ENCODE measurements at places on chromosomes 5 and 9.

GRCh38 chr5:40762705-40763104, 6.9 kb upstream of the TTC33 start:
- DNase-seq = no peak

- no peak for DNase-seq
Observed at GRCh38 chr5:135030123-135030955, 3.7 kb downstream of the PITX1 start.

GRCh38 chr5:14775857-14776256, 95.7 kb downstream of the ANKH start:
- no peak for DNase-seq

DNA sequence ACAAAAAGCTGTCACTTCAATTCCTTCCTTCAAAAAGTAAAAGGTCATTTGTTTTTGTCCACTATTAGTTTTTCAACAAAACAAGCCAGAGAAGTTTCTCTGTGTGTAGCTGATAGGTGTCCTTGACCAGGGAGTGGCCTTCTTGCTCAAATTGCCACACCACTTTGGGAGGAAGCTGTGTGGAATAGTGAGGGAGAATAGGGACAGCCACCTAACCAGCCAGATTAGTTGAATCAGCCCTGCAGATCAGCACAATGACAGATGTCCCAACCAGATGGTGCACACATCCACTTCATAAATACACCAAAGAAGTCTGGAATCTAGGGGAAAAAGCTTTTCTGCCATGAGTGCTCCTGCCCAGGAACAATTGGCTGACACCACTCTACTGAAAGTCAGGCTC, 37.2 kb downstream of the NREP start:
- no peak for DNase-seq

GRCh38 chr5:163310997-163311396, 126.4 kb upstream of the CCNG1 start:
- no peak for DNase-seq

DNA sequence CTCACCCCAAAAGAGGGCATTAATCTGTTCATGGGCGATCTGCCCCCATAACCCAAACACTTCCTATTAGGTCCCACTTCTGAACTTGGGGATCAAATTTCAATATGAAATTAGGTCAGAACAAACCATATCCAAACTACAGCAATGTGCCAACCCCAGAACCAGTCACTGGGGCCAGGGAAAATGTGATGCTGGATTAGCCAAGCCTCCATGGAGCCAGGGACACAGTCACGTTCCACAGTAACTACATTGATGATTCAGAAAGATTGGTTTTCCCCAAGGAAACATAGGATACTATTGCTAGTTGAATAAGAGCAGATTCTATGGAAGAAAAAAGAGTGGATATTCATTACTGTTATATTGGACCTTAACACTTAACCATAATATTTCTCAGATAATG, 84.2 kb downstream of the GIN1 start:
- DNase-seq = no peak

GRCh38 chr9:5871785-5872184, 18.9 kb upstream of the MLANA start:
- no peak for DNase-seq

- no peak for DNase-seq
Observed at GRCh38 chr5:173103411-173103810, 40.9 kb upstream of the BNIP1 start.

DNA sequence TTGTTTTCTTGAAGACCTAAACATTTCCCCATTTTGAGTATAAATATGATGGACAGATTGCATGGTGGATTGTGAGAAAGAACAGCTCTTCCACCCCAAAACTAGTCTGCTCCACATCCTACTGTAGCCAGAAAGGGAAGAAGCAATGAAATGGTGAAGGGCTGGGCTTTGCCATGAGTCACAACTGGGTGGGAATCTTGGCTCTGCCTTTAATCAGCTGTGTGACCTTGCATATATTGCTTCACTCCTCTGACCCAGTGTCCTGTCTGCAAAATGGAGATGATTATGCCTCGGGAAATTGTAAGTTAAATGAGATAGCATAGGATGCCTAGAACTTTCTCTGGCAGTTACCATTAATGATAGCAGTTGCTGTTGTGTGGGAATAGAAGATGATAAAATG, 101.9 kb downstream of the PDE8B start:
- no peak for DNase-seq

DNA sequence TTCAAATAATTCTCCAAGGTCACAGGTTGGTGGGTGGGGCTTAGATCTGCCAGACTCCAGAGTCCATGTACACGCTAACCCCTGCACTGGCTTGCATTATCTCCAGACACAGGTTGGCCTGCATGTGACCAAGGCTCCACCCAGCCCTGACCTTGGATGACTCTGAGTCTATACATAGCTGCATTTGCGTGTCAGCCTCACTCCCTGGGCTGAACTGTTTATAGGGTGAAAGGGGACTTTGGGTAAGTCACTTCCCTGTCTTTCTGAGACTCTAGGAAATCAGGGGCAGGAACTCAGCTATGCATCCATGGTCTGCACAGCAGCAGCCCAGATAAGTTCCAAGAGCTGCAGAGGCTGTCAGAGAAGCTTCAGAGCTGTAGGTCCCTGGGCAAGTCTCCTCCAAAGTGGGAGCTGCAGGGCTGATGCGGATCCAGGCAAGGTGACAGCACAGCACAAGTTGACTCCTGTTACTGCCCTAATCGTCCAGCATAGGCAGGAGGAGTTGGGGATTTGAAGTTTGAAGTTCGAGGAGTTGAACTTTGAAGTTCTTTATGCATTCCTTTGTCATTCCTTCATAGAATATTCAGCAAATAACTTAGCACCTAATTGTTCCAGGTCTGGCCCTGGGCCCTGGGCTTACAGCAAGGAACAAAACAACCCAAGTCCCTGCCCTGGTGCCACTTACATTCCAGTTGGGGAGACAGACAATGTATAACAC, 53.4 kb downstream of the SLC22A5 start:
- no peak for DNase-seq

DNA sequence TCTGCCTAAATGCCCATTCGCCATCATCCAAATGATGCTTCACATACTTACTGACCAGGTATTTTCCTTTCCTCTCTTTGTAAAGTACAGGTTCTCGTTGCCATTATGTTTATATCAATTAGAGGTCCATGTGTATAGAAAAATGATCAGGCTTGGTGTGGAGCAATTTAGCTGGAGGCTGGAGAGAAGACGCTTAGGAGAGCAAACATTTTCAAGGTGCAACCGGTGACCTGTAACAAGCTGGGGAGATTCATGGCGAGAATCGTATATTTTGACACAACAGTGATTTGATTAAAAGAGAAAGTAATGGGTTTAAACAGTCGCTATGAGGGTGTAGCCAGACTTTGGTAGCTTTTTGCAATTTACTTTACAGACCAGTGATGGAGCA, 170.9 kb upstream of the TBCA start:
- no peak for DNase-seq

- DNase-seq = peak; percentile 17
Observed at GRCh38 chr9:137138722-137139467, at the start of gene GRIN1. Gene GRIN1 (plus strand): TSS chr9:137139154. CDS start chr9:137139487, 333 bp downstream.

GRCh38 chr5:42908086-42908485, 96.4 kb upstream of the SELENOP start:
- DNase-seq = no peak

GRCh38 chr9:135359764-135360163, 119.8 kb upstream of the PPP1R26 start:
- DNase-seq = no peak

GRCh38 chr9:2787065-2787464, 56.8 kb downstream of the PUM3 start:
- no peak for DNase-seq

- no peak for DNase-seq
Observed at GRCh38 chr9:132505991-132506655, 76.3 kb upstream of the BARHL1 start.

- DNase-seq = no peak
Observed at GRCh38 chr9:78278177-78278777, 18.6 kb upstream of the PSAT1 start.

Data from effector CD8-positive, alpha-beta T cell (primary cell).